Effector CD8-positive, alpha-beta T cell (primary cell): ENCODE measurements at places on chromosomes 6 and 20.

- no peak for DNase-seq
Observed at GRCh38 chr6:34378470-34378869, 14.0 kb downstream of the NUDT3 start.

- DNase-seq: no peak
Observed at GRCh38 chr20:50098259-50098658, 14.7 kb downstream of the UBE2V1 start.

GRCh38 chr6:89729818-89730217 lies 89.8 kb downstream of the MDN1 start:
- DNase-seq: no peak

DNA sequence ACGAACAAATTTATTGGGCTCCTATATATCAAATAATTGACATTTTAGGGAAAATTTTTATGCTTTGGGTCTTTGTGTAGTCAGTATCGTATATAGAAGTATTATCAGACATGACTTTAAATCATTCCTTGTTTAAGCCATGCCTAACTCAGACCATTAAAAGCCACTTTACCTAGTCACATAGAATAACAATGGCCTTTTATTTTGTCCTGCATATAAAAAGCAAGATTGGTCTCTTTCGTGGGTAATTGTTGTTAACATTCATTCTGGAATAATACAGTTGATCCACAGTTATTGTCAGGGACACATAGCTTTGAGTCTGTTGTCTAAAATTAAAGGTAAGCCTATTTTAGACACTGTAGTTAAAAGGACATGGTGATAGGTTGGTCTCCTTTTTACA lies 47.4 kb downstream of the PLEKHG1 start:
- DNase-seq: no peak

GRCh38 chr20:50596694-50597021 lies 86.5 kb downstream of the PTPN1 start:
- no peak for DNase-seq

DNA sequence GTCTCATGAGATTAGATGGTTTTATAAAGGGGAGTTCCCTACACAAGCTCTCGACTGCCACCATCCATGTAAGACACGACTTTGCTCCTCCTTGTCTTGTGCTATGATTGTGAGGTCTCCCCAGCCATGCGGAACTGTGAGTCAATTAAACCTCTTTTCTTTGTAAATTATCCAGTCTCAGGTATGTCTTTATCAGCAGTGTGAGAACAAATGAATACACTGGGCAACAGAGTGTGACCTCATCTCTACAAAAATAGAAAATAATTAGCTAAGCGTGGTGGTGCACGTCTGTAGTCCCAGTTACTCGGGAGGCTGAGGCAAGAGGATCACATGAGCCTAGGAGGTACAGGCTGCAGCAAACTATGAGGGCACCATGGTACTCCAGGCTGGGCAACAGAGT lies 51.3 kb downstream of the MDN1 start:
- no peak for DNase-seq

DNA sequence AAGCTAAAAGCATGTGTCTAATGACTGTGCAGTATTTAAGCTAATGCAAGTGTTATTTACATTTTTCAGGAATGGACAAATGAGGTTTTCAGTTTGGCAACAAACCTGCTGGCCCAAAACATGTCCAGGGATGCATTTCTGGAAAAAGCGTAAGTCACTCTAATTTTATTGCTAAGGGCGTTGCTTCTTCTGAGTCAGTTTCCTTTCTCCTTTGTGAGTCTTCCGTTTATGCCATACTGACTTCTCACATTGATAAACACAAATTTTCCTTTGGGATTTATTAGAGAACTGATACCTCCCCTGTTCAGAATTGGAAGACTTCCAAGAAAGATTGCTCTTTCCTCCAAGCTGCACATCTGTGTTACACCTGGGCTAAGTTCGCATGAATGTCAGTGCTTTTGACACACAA lies 422.9 kb upstream of the PLCB4 start:
- DNase-seq: no peak

DNA sequence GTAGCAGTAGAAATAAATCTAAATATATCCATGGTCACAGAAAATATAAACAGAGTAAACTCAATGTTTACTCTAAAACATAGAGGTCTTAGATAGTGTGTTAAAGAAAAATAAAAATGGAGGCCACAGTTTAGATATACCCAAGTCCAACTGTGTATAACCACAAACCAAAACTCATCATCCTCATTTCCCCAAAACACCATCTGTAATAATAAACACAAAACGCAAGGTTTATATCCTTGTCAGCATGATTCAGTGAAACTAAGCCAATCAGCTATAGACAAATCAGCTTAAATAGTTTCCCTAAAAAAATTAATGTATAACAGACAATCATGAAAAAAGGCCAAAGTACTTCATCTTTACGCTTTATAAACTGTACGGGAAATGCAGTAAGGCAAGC lies 2.7 kb upstream of the HACE1 start:
- DNase-seq: no peak

- peak; percentile 32 for DNase-seq
Observed at GRCh38 chr6:105991561-105992314, 94.4 kb upstream of the PRDM1 start.

DNA sequence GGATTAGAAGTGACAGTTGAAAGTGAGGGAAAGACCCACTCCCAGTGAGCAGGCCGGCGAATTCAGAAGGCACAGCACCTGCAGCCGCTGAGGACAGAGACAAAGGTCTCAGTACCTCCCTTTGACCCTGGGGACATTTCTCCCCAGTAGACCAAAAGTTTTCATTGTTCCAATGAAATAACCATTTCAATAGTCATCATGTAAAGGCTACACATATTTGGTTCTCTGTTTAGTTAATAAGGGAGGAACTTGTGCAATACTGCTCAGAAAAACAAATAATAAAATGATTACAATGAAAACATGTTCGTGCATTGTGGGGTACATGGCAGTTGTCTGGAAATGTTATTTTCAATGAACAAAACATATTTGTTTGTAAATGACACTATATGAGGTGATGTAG lies 52.5 kb downstream of the EDN1 start:
- no peak for DNase-seq

- no peak for DNase-seq
Observed at GRCh38 chr6:44404022-44404714, 16.7 kb downstream of the CDC5L start.

DNA sequence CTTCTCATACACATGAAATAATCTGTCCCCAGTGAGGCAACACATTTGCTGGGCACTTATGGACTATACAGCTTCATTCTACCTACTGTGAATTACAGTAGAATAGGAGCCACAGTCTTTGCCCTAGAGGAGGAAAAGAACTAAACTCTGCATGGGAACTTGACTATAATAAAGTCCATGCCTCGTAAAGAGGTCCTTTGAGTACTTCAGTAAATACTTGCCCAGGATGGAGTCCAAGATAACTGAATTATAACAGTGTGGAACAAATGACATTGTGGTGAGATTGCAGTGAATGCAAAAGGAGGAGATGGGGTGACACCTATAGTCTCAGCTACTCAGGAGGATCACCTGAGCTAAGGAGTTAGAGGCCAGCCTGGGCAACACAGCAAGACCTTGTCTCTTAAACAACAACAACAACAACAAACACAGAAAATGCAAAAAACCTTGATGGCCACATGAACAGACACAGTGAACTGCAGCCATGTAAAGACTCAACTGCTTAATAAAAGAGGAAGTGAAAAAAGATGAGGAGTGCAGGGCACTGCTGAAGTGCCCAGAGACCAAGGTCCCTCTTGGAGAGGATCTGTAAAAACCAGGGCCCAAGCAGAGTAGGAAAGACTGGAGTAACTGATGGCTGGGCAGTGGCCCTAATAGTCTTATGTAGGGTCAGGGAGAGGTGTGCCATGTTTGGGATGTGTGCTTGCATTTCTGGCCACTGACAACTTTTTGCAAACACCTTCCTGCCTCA lies 3.7 kb downstream of the MRPS18A start:
- DNase-seq: no peak

DNA sequence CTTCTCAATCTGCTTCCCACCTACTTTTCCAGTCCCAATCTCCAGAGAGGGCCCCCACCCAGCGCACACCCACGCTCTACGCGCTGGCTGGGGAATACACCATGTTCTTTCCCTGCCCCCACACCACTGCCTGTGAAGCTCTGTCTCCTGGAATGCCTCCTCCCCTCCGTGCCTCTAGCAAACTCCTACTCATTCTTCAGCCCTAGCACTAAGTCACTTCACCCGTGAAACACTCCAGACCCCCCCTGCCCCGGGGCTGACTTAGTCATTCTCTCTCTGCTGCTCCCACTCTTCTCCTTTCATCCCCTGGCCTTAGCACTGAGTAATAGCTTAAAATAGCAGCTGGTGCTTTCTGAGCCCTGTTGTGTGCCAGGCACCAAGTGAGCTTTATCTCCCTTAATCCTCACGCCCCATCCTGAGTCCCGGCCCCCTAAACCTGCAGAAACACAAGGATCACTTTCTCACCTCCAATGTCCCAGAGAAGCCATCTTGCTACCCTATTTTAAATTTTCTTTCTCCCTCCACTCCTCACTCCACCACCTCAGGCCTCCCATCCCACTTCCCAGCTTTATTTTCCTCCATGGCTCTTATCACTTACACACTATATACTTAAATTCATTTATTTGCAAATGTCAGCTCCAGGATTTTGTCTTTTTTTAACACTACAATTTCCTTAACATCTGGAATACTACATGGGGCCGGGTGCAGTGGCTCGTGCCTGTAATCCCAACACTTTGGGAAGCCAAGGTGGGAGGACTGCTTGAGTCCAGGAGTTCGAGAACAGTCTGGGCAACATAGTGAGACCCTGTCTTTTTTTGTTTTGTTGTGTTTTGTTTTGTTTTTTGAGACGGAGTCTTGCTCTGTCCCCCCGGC lies 6.3 kb upstream of the PARD6B start:
- no peak for DNase-seq

GRCh38 chr20:1831096-1831495 lies 64.1 kb upstream of the SIRPA start:
- no peak for DNase-seq

- no peak for DNase-seq
Observed at GRCh38 chr6:19830171-19830570, 7.0 kb upstream of the ID4 start.

- no peak for DNase-seq
Observed at GRCh38 chr6:14865531-14866100, 380.3 kb upstream of the JARID2 start.

DNA sequence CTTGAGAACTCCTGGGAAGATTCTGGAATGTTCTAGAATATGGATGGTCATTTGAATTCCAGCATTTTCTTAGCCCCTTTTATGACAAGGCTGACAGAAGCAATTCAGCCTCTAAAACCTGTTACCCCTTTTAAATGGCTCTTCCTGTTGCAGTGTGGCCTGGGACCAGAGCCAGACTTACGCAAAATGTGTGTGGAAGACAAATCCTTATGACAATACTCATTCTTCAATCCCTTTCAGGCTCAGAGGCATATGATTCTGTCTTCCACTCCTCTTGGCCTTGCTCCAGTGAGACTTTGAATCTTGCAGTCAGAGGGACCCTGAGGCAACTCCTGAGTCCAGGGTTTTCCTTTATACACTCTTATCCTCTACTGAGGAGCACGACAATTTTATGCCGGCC lies 287.0 kb downstream of the CLIC5 start:
- no peak for DNase-seq

- no peak for DNase-seq
Observed at GRCh38 chr20:21365771-21366170, 31.6 kb downstream of the NKX2-4 start.

DNA sequence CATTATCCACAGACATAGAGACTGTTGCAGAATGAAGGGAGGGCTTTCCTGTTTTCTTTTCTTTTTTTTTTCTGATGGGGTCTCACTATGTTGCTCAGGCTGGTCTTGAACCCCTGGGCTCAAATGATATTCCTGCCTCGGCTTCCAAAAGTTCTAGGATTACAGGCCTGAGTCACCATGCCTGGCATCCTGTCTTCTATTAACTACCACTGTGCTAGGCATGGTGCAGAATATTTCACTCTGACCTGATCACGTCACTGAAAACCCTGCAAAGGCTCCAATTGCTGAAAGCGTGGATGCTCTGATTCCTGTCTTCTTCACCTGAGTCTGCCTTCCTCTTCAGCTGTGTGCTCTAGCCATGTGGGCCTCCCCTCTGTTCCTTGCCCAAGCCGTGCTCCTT lies 8.5 kb upstream of the DNMT3B start:
- no peak for DNase-seq

DNA sequence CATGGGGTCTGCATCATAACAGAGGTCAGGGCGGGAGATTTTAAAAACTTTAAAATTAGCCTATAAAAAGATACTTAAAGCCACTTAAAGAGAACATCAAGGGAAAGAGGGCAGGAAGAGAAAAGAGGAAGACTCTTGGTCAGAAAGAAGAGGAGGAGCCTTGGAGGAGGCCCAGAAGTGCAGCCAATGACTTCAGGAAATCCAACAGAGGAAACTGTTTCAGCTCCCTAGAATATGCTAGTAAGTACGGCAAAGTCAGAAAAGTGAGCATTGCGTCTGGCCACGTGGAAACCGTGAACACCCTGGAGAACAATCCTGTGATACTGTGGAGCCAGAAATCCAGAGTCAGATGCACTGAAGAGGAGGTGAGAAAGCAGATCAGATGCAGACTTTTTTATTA lies 22.5 kb upstream of the NHSL1 start:
- no peak for DNase-seq

DNA sequence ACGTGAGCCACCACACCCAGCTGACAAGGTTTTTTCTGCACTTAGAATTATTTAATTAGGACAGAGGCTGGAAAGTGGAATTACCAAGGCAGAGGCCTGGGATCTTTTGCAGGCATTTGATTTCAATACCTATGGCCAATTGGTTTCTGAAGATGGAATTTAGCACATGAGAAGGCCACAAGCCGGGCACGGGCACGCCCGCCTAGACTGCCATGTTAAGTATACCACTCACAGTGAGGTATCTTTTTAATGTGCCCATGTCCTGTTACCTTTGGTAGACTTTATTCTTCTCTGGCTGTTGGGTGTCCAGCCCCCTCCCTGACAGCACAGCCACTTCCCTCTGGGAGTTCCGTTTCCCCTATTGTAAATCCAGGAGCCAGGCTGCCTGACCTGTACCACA lies 18.0 kb upstream of the TAF8 start:
- no peak for DNase-seq

DNA sequence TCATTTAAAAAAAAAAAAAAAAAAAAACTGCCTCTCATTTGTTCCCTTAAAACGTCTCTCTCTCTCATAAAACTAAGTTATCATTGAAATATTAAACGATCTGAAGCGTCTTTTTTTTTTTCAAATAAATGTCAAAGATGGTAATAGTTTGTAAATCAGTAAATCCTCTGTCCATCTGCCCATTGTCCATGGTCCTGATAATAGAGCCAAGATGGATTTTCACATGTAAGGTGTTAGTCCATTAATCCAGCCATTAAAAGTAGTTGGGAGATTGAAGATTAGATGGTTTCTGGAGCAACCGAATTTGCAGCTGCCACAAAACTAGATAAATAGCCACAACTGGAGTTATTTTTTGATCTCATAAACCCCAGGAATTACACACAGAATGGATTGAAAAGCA lies 145.8 kb upstream of the SNX9 start:
- no peak for DNase-seq

GRCh38 chr6:31620586-31621319 lies at the start of gene PRRC2A:
Gene PRRC2A, plus strand, starts transcription at chr6:31620715. Its CDS starts 2,075 bp downstream, at chr6:31622790.
- DNase-seq: peak; percentile 78
